WTC11 (cell line): ENCODE measurements at places on chromosomes 1 and 21.

DNA sequence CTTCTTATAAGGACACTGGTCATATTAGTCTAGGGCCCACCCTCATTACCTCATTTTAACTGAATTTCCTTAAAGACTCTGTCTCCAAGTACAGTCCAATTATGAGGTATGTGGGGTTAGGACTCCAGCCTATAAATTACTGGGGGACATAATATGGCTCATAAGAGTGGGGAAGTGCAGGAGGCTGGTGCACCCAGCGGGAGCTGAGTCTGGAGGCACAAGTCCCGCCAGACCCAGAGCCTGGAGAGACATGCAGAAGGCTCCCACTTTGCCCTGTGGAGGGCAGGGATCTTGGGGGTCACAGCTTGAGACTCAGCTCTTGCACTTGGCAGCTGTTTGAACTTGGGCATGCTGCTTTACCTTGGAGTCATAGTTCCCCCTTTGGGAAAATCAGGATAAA lies 250.4 kb downstream of the RHOU start:
- DNase-seq = no peak

- DNase-seq = no peak
Observed at GRCh38 chr21:36437745-36438128, 42.2 kb downstream of the CLDN14 start.

GRCh38 chr1:17819129-17819802 lies 64.1 kb downstream of the ACTL8 start:
- DNase-seq = no peak

DNA sequence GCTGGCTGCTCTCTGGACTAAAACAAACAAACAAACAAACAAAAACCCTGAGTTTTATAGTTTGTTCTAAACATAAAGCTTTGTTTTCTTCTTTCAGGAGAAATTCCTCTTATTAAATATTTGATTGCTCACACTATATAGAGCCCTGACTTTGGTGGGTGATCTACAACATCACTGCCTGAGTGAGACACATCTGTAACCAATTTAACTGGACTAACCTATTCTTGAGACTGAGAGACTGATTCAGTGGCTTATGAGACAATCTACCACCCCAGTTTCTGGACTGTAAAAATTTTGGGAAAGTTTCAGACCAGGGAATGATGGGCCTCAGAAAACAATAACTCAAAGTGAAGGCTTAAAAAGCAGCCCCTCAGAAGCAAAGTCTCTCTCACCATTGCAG lies 537.0 kb downstream of the NEGR1 start:
- DNase-seq = no peak

GRCh38 chr1:59272507-59272906 lies 24.4 kb upstream of the FGGY start:
- no peak for DNase-seq

DNA sequence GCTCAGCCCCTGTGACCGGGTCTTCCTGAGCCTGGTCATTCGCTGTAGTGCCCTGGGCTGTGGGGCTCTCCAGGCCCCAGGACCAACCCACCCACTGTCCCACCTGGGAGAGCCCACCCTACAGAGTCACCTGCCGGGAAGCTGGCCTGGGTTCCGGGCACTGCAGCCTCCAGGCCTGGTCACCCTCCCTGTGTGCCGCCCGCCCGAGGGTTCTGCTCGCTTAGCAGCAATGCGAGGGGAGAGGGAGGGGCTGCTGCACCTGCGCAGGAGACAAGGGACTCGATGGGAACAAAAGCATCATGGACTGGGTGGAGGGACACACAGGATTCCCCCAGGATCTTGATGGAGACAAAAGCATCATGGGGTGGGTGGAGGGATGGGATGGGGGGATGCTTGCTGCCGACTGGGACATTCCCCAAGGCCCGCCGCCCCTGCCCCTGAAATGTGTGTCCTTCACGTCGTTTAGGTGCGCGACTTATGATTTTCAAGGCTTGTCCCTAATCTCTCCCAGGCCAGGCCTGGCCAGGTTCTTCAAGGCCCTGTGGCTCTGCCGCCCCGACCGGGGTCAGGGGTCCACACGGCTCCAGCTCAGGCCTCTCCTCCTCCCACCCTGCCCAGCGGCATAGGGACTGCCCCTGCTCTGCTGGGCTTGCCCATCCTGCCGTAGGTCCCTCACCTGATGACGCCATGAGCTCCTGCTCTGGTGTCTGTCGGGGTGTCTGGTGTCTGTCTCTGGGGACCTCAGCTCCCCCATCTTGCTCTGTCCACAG lies 1.7 kb downstream of the KRTAP10-8 start:
- no peak for DNase-seq

- peak; percentile 33 for DNase-seq
Observed at GRCh38 chr1:175183586-175183985, 9.0 kb downstream of the KIAA0040 start.

DNA sequence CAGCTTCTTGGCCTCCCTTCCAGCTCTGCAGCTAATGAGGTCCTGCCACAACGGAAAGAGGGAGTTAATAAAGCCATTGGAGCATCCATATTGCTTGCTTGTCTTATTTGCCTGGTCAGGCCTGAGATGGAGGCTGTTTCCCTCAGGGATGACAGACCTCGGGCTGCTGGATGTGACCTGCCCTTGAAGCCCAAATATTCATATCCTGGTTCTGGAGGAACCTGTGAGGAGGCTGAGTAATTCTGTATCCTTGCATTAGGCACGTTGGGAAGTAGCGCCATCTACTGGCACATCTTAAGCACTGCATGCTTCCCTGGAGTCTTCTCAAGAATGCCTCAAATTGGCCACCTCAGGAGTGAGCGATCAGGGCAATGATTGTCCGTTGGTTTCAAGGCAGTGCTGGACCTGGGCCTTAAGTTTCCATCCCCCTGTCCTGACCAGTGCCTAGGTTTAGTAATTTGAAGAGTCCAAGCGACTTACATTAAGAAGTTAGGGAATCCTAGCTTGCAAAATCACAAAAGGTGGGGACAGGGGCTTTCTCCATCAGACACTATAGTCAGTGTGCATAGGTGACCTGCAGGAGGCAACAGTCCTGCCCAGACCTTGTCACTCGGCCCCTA lies 13.8 kb upstream of the NASP start:
- DNase-seq = peak; percentile 79

GRCh38 chr1:74375376-74375775 lies 137.0 kb downstream of the LRRC53 start:
- DNase-seq = no peak

GRCh38 chr1:49435291-49435690 lies 588.5 kb downstream of the AGBL4 start:
- no peak for DNase-seq

GRCh38 chr1:178704833-178705232 lies 20.2 kb upstream of the RALGPS2 start:
- no peak for DNase-seq

DNA sequence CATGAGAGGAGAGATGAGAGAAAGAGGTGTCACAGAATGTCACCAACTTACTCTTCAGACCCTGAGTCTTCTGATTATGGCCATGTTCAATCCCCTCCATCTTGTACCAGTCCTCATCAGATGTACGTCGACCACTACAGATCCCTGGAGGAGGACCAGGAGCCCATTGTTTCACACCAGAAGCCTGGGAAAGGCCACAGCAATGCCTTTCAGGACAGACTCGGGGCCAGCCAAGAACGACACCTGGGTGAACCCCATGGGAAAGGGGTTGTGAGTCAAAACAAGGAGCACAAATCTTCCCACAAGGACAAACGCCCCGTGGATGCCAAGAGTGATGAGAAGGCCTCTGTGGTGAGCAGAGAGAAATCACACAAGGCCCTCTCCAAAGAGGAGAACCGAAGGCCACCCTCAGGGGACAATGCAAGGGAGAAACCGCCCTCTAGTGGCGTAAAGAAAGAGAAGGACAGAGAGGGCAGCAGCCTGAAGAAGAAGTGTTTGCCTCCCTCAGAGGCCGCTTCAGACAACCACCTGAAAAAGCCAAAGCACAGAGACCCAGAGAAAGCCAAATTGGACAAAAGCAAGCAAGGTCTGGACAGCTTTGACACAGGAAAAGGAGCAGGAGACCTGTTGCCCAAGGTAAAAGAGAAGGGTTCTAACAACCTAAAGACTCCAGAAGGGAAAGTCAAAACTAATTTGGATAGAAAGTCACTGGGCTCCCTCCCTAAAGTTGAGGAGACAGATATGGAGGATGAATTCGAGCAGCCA lies 8.0 kb downstream of the ELOA start:
- DNase-seq = peak; percentile 44

DNA sequence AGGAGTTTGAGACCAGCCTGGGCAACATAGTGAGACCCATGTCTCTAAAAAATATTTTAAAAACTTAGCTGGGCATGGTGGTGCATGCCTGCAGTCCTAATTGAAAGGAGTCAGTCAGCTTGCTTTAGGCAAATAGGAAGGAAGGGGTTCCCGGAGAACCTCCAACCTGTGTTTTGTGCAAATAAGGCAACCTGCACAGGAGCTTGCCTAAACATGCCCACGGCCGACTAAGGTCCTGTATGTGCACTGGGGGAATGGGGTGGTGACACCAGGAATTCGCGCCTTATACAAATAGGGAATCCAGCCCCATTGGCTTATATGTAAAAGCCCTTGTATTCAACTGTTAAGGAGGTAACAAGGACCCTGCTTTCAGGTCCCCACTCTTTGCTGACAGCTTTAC lies 429.2 kb upstream of the ZP4 start:
- DNase-seq = no peak

- DNase-seq = no peak
Observed at GRCh38 chr1:58996341-58997059, 212.7 kb upstream of the JUN start.

- no peak for DNase-seq
Observed at GRCh38 chr1:203264052-203264501, 34.6 kb upstream of the CHIT1 start.

DNA sequence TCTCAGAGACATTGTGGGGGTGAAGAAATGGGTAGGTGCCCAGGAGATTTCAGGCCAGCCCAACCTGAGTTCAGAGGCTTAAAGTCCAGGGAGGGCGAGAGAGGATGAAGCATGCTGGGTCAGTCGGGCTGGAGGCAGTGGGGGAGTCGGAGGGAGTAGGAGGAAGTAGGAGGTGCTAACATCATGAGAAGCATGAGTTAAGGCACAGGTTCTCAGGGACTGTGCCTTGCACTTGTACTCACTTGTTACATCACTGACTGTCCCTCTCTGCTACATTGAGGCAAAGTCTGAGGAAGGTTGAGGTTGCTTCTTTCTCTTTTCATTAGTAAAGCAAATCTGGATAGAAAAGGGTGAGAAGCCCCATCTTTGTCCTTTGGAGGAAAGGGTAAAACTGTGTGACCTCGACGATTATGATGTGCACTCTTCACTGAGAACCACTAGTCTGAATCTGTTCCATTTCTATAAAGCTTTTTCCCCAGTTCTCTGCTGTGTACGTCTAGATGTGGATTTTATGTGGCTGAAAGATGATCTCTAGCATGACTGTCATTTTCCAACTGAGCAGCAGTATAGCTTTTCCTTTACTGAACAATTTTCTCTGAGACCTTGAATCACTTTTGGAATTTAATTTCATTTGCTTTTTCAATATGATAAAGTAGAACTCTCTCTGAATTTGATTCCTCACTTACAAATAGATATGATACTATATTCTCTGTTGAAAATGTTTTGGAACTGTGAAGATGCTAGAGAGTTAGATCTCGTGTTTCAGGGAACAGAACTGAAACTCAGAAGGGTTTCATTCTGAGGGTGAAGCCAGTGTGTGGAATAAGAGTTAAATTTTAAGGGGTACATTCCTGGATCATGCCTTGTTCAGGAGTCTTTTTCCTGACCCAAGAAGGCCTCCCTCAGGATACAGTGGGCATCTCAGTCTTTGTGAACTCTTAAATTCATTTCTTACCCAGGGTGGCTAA lies 94.6 kb downstream of the FGGY start:
- DNase-seq = no peak

GRCh38 chr1:206461602-206462455 lies 8.4 kb upstream of the IKBKE start:
- DNase-seq = peak; percentile 78

DNA sequence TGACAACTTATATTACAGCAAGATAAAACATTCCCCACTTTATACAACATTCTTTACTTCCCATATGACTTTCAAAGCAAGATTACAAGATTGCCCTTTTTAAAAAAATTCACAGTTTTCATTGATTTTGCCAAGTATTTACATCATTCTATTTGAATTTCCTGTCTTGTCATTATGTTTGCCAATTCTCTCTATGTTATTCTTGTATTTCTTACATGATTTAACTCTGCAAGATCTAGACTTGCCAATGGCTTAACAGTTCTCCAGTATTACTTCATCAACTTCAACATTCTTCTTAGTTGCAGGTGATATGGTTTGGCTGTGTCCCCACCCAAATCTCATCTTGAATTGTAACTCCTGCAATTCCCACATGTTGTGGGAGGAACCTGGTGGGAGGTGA lies 31.6 kb downstream of the FMO4 start:
- DNase-seq = no peak

DNA sequence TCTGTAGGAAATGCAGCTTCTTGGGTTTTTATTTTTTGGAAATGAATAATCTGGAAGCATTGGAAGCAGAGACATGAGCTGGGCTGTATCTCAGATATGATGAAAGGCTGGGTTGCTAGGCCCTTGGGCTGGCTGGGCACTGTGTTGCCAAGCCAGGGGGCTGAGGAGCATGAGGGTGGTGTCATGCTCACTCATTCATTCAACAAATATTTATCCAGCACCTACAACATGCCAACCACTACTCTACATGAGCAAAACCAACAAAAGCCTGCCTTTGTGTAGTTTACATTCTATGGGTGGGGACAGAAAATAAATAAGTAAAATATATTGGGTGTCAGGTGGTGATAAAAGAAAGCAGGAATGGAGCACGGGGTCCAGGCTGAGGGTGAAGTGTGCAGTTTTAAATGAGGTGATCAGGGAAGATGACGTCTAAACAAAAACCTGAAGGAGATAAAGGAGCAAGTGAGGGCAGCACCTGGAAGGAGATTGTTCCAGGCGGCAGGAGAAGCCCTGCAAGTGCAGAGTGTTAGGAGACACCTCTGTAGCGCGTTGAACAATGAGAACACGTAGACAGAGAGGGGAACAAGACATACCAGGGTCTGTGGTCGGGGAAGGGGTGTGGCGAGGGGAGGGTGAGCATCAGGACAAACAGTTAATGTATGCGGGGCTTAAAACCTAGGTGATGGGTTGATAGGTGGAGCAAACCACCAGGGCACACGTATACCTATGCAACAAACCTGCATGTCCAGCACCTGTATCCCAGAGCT lies 10.9 kb downstream of the TAGLN2 start:
- no peak for DNase-seq

GRCh38 chr1:201281573-201281972 lies 1.7 kb upstream of the PKP1 start:
- no peak for DNase-seq

- DNase-seq = no peak
Observed at GRCh38 chr1:178066908-178067614, 26.8 kb upstream of the RASAL2 start.

DNA sequence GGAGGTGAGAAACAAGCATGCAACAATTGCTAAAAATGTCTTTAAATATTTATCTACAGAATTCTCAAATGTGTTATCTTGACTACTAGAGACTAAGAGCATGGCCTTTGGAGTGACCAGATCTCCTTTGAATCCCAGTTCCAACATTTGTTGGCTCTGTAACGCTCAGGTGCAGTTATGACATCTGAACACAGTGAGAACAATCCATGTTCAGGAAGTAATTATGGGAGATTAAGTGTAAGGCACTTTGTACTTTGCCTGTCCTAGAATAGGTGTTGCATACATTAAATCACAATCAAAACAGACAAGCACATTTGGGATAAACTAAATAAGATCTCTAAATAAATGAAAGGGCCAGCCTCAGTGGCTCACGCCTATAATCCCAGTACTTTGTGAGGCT lies 454.5 kb downstream of the SMYD3 start:
- DNase-seq = no peak
